Breast epithelium (tissue), 4 donors: ENCODE measurements at places on chromosomes 2 and 18. TPM values are rescaled to one million over a fixed set of nuclear protein-coding genes. Genes with fewer than 3 reads are reported as not detected.

DNA sequence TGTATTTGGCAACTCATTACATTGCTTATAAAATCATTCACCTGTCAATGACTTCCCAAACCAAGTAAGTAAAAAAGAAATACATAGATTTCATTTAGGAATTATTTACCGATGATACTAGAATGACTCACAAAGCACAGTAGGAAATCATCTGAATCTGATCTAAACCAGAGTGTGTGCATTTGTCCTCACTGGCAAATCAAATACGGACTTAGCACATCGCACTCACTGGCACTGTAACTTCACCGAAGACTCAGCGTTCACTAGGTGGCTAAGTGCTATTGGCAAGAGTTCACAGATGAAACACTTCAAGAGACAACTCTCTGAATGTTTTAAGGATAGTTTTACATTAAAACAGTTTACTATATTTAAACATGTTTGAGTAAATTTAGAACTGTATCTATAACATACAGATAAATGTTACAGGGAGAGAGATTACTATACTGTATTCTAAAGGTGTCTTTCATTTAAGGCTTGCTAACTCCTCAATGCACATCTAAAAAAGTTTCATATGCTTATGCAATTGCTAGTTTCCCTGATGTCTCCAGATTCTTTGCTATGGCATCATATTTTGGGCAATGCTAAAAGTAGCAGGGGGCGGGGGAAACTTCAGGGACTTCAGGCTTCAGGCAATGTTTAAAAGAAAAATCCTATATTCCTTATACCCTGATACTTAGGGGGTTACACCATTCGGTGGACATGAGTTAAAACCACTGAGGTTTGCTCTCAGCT lies 48.8 kb downstream of the STK39 start:
- DNase-seq = no peak

DNA sequence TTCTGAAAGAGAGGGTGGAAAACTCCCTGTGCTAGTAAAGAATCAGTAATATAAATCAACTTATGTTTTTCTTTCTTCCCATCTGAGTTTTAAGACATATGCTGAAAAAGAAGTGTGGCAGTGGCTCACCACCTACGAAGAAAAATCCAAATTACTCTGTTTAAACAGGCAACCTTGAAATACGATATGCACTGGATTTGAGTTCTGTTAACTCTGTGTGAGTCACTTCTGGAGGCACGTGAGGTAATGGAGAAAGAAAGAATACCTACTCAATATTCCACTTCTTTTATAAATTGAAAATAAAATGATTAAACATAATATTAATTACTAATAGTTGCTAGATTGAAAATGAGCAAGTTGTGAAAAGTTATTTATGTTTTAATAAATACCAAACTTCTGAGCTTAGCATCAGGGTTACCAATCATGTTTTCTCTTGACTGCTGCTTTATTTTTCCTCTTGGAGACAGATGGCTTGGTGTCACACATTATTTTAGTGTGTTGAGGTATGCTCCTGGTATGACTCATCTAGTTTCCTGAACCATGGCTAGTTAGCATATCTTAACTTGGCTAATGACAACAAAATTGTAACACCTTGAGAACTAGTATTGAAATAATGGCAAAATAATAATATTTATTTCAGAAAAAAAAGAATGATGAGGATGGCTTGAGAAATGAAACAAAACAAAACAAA lies 1705.5 kb upstream of the PIK3C3 start:
- no peak for DNase-seq

Gene BAZ2B
- total RNA-seq = 250 TPM

Gene MYO5B
- total RNA-seq = 22.0 TPM

- no peak for DNase-seq
Measured at GRCh38 chr2:70029814-70030409, 57.4 kb upstream of the PCBP1 start.

DNA sequence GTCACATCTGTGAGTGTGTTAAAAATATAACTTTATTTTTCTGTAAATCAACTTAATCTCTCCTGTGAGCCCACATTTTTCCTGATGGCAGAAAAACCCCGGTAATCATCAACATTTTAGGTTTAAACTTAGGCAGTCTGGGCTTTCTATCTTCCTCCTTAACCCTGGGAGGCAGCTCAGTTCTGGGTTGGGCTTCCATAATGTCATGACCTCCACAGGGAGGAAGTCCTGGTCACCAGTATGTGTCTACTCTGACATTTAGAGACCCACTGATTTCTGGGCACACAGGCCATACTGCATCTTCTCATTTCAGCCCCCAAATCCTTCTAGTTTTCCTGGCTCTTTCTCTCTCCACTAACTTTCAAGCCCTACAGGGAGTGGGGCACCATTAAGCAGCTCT lies 181.2 kb downstream of the DYSF start:
- DNase-seq = no peak

DNA sequence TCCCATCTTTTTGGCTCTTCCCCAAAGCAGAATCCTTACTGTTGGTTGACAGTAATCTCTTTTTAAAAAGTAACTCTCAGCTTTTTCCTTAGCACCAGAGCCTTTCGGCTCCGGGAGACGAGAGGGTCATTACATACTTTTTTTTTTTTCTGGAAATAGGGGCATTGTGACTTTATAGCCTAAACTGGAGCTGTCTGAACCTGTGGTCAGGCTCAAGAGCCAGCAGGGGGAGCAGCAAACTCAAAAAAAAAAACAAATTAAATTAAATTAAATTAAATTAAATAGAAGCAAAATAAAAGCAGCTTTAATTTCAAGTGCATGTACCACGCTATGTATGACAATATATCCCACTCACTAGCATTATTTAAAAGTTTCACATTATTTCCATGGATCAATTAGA lies 156.6 kb downstream of the DTNA start:
- DNase-seq = no peak

Gene TSPYL6
- not detected for total RNA-seq

Gene SLC9A4
- not detected for total RNA-seq

Gene DNAJC5G
- not detected for total RNA-seq

Gene ABCA12
- total RNA-seq = 4.0 TPM

GRCh38 chr2:206798000-206798399 lies 32.6 kb downstream of the FASTKD2 start:
- DNase-seq = no peak

Gene DSG4
- not detected for total RNA-seq

DNA sequence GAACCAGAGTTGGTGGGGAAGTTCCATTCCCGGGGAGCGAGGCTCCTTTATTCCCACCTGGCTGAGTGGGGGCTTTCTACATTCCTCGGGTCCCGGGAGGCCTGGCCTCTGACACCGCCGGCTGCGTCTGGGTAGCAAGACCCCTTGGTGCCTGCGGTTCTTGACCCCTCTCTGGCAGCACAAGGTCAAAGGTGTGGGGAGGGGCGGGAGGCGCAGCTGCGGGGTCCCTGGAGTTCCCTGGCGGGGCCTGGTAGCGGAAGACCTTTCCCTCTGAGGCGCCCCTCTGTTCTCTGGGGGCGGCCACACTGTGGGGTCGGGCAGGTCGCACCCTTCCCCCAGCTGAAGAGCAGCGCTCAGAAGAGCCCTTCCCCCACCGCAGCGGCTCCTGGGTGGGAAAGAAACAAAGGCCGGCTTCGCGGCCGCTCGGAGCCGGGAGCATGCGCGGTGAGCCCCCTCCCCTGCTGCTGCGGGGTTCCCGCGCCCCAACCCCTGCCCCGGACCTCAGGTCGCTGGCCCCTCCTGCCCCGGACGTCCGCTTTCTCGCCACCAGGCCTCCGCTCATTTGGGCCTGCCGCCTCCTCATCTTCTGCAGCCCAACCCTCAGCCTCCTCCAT lies 146.3 kb downstream of the ANKRD44 start:
- no peak for DNase-seq
